GM18507 (cell line): ENCODE measurements at places on chromosomes 11 and 22.

DNA sequence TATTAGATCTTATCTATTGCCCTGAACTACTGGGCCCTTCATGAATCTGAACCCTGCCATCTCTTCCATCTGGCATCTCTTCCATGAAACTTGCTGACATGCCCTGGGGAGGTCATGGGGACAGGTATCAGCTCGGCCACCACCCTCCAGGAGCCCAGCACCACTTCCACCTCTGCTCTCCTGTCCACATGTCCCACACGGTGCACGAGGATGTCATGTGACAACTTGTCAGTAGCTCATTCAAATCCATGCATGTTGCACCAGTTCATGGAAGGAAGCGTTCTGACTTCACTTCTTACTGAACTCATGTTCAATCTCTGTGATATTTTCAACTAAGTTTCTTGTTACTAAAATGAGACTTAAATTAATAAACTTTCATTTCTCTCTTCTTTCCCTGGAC lies 16.6 kb downstream of the YPEL1 start:
- DNase-seq = no peak

DNA sequence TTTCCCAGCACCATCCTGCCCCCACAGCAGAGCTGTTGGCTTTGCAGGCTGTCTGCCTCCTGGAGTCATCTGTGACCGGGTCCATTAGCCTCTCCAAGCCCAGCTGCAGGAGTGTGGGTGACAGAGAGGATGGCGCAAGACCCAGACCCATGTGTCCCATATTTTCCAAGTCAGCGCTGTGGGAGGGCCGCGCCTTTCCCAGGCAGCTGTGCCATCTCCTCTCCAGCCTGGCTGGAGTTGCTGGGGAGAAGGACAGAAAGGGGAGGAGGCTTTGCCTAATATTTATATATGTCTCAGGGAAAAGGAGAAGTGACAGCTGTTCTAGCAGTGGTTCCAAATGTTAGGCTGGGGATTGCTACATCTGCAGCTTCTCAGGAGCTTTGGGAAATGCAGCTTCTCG lies 15.7 kb downstream of the DTX4 start:
- DNase-seq = no peak

GRCh38 chr11:93908689-93909088 lies 58.3 kb upstream of the VSTM5 start:
- DNase-seq = no peak

- DNase-seq = no peak
Measured at GRCh38 chr11:95924414-95924760, 480 bp upstream of the MTMR2 start.

DNA sequence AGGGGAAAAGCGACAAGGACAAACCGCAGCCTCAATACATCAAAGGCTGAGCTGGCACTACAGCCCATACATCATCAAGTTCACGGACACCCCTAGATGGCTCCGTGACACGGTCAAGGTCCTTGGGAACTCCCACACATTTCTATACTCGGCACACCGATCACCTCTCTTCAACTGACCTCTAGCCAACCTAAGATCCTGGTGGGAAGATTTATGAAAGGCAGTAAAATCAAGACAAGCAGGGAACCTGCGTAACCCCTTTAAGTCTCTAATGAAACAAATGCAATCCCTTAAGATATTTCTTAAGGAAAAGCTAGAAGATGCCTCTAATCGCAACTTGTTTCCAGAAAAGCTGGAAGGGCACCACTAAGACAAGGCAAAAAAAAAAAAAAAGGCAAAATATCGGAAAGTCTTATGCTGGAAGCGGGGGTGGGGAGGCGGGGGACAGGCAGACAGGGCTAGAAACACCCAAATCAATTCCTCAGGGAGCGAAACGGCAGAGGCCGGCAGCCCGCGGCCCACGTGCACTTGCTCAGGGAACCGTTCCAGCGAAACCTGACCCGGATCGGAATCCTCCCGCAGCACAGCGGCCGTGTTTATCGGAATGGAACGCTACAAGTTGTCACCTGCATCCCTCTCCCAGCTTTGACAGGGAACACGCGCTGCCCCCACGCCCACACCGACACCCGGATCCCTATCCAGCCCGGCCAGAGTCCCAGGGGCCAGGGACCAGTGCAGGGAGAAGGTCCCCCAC lies 1.4 kb downstream of the ARHGAP20 start:
- no peak for DNase-seq

GRCh38 chr11:22635689-22636088 lies 10.1 kb upstream of the FANCF start:
- DNase-seq = no peak

- DNase-seq = no peak
Measured at GRCh38 chr22:46674367-46674781, 54.2 kb downstream of the GRAMD4 start.

GRCh38 chr11:69317401-69318092 lies 23.6 kb downstream of the MYEOV start:
- no peak for DNase-seq

DNA sequence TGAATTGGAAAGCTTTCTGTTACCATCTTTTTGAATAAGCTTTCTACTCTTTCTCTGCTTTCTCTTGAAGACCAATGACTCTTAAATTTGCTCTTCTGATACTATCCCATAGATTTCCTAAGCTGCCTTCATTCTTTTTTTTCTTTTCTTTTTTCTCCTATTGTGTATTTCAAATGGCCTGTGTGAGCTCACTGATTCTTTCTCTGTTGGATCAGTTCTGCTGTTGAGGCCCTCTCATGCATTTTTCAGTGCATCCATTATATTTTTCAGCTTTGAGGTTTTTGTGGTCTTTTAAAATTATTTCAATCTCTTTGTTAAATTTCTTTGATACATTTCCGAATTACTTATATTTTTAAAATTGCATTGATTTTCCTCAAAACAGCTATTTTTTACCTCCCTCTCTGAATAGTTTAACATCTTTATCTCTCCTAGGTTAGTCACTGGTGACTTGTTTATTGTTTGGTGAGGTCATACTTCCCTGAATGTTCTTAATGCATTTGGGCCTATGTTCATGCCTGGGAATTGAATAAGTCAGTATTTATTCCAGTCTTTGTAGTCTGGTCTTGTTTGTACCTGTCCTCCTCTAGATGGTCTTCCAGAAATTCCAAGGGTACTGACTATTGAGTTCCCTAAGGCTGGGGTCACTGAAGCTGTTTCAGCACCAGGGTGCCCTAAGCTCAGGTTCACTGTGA lies 110.6 kb upstream of the SERPIND1 start:
- DNase-seq = no peak

DNA sequence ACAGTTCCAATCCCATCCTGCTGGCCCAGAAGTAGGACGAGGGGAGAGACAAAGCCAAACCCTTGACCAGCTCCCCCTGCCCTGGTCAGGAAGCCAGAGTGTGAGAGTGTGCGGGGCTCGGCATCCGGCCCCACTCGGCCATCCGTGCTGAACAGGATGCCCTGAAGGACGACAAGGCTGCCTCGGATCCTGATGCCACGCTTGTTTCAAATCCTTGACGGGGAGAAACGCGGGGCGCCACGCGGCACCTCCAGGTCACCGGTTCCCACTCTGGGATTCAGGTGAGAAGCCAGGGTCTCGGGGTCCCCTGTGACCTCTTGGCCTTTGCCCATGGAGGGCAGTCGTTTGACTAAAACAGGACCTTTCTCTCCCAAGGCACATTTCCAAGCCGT lies 167.8 kb downstream of the BRD1 start:
- no peak for DNase-seq

- no peak for DNase-seq
Measured at GRCh38 chr11:102712137-102712536, 6.6 kb upstream of the MMP27 start.

- no peak for DNase-seq
Measured at GRCh38 chr22:36934418-36935312, 21.2 kb downstream of the CSF2RB start.

- DNase-seq = no peak
Measured at GRCh38 chr11:126459691-126460281, 104.3 kb downstream of the ST3GAL4 start.

DNA sequence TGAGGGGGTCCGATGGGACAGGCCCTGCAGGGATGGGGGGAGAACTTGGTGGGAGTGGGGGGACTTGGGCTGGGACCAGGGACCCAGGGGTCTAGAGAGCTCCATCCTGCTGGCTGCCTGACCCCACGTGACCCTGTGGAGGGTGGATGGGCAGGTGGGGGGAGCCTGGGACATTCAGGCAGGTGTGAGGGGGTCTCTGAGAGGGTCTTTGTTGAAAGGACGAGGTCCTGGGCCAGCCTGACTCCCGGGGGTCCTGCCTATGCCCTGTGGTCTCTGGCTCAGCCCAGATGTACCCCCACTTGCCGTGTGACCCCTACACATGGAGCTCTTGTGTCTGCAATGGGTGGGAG lies 7.5 kb downstream of the LRRC56 start:
- no peak for DNase-seq

DNA sequence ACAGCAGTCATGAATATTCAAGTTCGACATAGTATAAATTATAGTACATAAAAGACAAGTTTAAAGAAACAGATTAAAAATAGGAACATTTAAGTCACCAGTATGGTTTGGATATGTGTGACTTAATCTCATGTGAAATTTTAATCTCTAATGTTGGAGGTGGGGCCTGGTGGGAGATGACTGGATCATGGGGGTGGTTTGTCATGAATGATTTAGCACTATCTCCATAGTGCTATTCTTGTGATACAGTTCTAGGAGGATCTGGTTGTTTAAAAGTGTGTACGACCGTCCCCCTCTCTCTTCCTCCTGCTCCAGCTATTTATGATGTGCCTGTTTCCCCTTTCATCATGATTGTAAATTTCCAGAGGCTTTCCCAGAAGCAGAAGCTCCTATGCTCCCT lies 3.3 kb downstream of the KDM4E start:
- DNase-seq = no peak

- no peak for DNase-seq
Measured at GRCh38 chr22:46569848-46570695, 32.7 kb upstream of the CELSR1 start.

DNA sequence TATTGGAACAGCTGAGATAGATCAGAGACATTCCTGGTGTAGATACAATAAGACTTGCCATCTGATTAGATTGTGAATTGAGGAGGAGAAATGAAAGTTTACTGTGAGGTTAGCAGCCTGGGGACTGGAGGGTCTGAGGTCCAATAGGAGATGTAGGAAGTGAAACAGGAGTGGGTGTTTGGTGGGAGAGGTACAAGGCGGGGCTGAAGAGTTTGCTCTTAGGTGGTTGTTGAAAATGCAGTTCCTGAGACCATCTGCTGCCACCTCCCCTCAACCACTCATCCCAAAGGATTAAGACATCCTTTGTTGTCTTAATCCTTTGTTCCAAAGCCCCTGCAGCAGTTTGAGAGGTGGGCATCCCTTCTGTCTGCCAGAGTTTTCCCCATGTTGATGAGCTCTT lies 14.8 kb downstream of the PIWIL4 start:
- no peak for DNase-seq

DNA sequence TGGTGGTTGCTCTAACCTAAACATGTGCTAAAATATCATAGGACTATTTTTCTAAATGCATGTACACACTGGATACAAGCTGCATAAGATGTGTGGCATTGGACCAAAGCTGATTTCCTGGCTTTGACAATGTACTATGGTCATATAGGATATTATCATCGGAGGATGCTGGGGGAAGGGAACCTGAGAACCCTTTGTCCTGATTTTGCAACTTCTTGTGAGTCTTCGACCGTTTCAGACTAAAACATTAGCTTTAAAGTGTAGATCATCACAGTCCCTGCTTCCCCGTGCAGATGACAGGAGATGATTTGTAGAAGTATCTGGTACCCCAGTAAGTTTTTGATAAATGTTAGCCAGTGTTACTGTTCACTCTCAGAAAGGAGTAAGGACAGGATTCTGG lies 554.7 kb downstream of the MIAT start:
- no peak for DNase-seq
